ENCODE measurements at places on chromosomes 3 and 15.

GRCh38 chr15:66982250-66982649 lies 83.2 kb upstream of the SMAD3 start:
- DNase-seq = no peak

GRCh38 chr3:195542316-195542697 lies 818 bp downstream of the PPP1R2 start:
- DNase-seq = peak; percentile 38

- DNase-seq = no peak
Observed at GRCh38 chr3:24454393-24454792, 40.3 kb downstream of the THRB start.

DNA sequence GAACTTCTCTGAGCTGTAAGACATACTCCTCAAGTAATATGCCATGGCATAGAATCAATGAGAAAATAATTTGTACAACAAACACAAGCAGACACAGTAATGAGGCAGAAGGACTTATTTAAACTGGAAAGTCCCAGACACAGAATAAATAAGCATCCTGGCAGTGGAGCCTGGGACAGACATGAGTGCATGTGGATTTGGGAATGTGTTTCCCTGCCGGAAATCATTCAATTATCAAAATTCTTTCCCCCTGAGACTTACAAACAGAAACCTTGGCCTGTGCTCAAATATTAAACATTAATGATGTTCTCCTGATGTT lies 520.1 kb downstream of the ROBO1 start:
- DNase-seq = no peak

- no peak for DNase-seq
Observed at GRCh38 chr15:72614810-72615532, 39.5 kb upstream of the GOLGA6B start.

GRCh38 chr3:24043168-24043567 lies 98.1 kb downstream of the NR1D2 start:
- no peak for DNase-seq

DNA sequence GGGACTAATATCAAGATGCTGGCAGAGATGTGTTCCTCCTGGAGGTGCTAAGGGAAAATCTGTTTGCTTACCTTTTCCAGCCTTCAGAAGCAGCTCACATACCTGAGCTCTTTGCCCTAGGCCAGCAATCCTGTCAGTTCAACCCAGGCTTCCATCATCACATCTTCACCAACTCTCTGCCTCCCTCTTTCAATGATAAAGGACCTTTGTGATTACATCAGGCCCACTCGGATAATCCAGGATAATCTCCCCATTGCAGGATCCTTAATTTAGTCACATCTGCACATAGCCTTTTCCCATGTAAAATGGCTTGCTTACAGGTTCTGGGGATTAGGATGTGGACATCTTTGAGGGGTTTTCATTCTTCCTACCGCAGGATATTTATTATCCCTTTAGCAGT lies 58.3 kb downstream of the NSUN3 start:
- no peak for DNase-seq

DNA sequence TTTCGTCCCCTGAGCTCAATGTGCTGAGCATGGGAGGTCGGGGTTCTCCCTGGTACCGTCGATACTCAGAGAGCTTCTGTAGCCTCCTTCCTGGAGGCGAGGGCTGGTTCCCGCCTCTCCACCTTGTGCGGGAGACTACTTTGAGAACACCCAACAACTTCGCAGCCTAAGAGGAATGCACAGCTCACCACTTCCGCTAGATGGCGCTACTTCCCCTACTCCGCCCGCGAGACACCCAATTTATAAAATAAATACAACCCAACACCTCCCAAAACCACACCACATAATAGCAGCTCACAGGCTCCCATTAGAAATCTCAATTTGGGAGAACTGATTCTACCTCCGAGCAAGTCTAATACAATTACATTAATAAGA lies 1.2 kb downstream of the RGMA start:
- peak; percentile 83 for DNase-seq

GRCh38 chr3:72661115-72661457 lies 187.2 kb downstream of the SHQ1 start:
- peak; percentile 65 for DNase-seq

- DNase-seq = no peak
Observed at GRCh38 chr3:26438981-26439884, 183.3 kb upstream of the LRRC3B start.

- no peak for DNase-seq
Observed at GRCh38 chr3:119357190-119357589, 63.0 kb downstream of the ARHGAP31 start.

DNA sequence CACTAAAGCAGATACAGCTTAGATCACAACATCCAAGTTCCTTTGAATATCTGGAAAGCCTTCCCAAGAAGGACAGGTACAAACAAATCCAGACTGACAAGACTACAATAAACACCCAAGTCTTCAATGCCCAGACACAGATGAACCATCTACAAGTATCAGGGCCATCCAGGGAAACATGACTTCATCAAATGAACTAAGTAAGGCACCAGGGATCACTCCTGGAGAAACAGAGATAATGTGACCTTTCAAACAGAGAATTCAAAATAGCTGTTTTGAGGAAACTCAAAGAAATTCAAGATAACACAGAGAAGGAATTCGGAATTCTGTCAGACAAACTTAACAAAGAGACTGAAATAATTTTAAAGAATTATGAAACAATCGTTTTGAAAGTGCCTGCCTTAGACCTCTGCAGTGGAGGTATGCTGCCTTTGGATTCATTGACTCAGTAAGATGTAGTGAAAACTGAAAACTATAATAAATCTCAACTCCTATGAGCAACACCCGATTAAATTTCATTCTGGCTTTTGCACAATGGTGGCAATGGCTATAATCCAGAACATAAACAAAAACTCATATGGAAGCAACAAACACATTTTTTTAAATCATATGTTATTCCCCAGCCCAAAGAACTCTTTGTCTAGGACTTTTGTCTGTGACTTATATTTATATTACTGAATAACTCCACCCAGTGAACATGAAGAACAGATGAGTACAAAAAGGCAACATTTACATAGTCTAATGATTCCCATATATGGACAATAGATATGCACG lies 12.6 kb upstream of the COL8A1 start:
- DNase-seq = no peak

- DNase-seq = no peak
Observed at GRCh38 chr3:13600950-13601691, 52.2 kb downstream of the FBLN2 start.

- peak; percentile 69 for DNase-seq
Observed at GRCh38 chr15:50182219-50183013, 420 bp downstream of the SLC27A2 start.

DNA sequence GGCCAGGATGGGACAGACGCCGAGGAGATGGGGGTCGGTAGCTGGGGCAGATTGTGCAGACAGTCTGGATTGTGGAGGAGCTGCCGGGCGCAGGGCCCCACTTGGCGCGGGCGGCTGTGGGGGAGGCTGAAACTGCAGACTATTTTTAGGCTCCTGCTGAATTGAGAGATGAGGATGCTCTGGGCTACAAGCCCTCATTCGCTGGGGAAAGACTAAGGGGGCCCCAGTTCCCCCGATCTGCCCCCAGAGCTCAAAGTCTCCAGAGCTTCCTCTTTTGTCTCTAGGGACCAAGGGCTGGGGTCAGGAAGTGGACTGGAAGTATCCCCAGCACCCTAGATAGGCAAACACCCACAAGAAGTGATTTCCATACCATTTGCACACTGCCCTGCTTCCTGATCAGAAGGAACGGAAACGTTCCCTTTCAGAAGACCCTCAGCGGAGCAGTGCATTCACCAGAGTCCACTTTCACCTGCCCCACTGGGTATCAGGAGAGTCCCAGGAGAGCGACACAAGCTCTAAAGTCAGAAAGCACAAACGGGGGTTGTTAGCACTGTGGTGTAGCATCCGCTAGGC lies 29.7 kb downstream of the SEMA7A start:
- no peak for DNase-seq

Measured in NCI-H2171 treated with DMSO at 0.1 percent for 48 hours (cell line).